ENCODE measurements at places on chromosomes 5 and 9.

- no peak for DNase-seq
These were observed 1.3 kb upstream of the IQGAP2 start for GRCh38 chr5:76401801-76402250.

GRCh38 chr5:32709750-32710549, 1.2 kb upstream of the NPR3 start:
- DNase-seq: peak; percentile 78

- no peak for DNase-seq
These were observed 136.5 kb downstream of the KIF4B start for GRCh38 chr5:155150012-155150411.

- peak; percentile 4 for DNase-seq
These were observed 1461.4 kb upstream of the CDH9 start for GRCh38 chr5:28499766-28500290.

DNA sequence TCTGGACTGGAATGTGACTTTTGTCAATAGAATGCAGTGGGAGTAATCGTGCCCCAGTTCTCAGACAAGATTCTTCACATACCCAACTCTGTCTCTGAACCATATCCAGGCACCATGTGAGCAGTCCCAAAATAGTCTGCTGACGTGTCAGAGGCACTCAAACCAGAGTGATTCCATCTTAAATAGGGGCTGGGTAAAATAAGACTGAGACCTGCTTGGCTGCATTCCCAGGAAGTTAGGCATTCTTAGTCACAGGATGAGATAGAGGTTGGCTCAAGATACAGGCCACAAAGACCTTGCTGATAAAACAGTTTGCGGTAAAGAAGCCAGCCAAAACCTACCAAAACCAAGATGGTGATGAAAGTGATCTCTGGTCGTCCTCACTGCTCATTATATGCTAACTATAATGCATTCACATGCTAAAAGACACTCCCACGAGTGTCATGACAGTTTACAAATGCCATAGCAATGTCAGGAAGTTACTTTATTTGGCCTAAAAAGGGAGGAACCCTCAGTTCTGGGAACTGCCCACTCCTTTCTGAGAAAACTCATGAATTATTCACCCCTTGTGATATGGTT, 16.9 kb upstream of the PLCXD3 start:
- peak; percentile 100 for DNase-seq

DNA sequence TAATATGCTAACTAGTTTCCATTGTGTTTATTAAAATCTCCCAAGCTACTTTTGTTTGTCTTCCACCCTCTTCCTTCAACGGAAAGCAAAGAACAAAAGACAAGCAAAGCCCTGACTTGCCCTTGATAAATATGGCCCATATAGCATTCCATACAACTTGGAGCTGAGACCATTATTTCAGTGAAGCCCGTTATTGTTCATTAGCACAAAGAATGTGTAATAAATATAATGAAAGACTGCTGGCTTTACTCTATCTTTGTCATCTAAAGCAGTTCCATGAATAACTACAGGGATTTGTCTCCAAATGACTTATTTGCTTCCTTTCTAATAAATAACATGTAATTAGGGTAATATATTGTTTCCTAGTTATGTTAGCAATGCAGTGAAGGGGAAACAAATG, 270.7 kb upstream of the TLE4 start:
- DNase-seq: no peak

GRCh38 chr5:59254055-59254687, 639.4 kb downstream of the PDE4D start:
- no peak for DNase-seq

GRCh38 chr5:153629027-153629895, 138.8 kb downstream of the GRIA1 start:
- peak; percentile 98 for DNase-seq

GRCh38 chr9:13809401-13809800, 504.5 kb downstream of the NFIB start:
- no peak for DNase-seq

GRCh38 chr5:30099634-30100033, 1093.9 kb upstream of the CDH6 start:
- DNase-seq: peak; percentile 64

- DNase-seq: no peak
These were observed 764.9 kb downstream of the DNAH5 start for GRCh38 chr5:13179407-13180087.

DNA sequence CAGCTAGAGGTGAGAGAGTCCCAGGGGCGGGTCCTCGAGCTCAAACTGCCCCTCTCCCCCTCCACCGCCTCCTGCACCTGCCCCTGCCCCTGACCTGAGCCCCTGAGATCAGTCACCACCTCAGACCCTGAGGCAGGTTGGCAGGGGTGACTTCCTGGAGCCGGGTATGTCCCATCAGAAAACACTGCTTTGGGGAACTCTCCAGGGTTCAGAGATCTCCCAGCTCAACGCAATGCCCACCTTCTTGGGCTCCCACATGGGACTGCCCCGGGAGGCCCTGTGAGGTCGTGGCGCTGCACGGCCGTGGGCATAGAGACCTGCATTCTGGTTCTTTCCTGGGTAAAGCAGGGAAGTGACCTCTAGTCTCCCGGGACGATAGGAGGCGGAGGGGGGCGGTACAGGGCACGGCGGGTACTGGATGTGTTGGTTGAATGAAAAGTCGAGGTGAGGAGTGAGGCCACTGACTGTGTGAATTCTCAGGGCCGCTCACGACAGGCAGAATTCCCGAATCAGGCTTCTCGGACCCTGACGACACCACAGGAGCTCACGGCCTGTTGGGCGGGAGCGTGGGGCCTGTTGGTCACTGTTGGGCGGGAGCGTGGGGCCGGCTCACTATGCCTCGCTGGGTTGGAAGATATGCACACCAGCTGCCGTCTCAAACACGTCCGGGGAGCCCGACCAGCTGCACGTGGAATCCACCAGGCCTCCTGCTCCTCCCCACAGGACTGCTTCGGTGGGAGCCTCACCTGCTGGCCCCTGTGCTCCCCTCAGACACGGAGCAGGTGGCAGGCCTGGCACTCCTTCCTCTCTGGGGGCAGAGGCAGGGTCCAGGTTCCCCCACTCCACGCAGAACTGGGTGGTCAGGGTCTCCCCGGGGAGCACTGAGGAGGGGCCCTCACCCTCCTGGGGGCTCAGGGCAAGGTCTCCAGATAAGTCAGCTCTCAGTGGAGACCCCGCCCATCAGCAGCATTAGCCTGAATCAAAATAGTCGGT, 178.0 kb upstream of the PPP1R26 start:
- no peak for DNase-seq

DNA sequence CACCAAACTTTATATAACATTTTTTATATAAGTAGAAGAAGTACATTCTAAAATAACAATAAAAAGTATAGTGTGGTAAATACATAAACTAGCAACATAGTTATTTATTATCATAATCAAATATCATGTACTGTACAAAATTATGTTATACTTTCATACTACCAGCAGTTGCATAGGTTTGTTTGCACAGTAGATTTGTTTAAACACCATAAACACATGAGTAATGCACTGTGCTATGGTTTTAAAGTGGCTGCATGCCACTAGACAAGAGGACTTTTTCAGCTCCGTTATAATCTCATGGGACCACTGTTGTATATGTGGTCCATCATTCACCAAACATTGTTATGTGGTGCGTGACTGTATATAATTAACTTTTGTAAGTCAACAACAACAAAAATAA, 137.6 kb downstream of the DRD1 start:
- DNase-seq: no peak

DNA sequence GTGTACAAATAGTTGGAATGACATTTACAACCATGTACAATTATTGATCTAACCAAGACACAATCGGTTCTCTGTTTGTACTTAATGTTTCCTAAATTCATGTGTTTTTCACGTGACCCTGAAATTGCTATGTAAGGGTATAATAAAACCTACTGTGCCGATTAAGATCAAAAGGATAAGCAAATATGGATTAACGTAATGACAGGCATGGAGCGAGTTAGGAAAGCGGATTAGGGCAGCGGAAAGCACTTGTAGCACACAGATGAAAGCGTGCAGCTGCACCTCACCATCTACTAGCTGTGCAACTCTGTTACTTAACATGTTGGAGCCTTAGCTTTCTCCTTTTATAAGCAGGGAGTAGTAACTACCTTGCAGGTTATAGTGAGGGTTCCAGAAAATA, 38.3 kb upstream of the ZFYVE16 start:
- DNase-seq: no peak

DNA sequence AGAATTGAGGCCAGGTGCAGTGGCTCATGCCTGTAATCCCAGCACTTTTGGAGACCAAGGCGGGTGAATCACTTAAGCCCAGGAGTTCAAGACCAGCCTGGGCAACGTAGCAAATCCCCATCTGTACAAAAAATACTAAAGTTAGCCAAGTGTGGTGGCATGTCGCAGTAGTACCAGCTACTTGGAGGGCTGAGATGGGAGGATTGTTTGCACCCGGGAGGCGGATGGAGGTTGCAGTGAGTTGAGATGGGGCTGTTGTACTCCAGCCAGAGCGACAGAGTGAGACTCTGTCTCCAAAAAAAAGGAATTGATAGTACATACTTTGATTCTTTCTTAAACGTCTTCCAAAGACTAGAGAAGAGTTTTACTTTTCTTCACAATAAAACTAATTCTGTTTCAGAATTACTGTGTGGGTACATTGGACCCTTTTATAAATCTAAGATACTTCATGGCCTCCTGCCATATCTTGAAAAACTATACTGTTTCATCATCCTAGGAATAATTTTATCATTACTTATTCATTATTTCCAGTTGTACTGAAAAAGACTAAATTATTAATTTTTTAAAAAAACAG, 132.0 kb upstream of the GRHPR start:
- DNase-seq: no peak

- no peak for DNase-seq
These were observed 506.9 kb downstream of the ZNF608 start for GRCh38 chr5:124239572-124239971.

DNA sequence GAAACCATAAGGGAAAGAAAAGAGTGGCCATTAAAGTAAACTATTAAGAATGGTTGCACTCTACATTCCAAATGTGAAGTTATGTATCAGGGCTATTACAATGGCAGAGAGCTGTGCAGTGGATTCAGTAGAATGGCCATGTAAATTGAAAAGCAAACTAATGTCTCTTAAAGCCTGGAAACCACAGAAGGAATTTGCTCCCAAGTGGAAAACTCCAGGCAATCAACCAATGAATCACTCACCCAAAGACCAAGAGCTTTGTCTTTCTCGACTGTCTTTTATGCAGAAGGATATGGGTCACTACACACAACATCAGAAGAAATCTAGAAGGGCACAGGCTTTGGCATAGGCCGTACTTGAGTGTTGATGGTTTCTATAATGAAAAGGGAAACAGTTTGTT, 114.9 kb downstream of the TLE1 start:
- DNase-seq: no peak

DNA sequence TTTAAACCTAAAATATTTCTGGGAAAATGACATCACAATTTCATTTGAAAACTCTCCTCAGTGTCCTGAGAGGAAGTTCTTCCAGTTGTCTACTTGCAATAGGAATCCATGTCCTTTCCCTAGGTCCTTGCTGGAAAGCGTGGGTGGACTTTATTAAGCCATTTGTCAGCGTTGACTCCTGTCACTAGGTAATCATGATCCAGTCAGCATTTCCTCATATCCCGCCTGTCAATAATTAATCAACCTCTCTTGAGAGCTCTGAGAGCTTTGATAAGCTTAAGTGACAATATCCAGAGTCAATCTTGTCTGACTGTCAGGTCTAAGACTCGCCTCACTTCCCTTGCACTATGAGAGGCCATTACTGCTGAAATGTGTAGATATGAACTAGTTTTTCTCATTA, 107.2 kb upstream of the SLIT3 start:
- no peak for DNase-seq

DNA sequence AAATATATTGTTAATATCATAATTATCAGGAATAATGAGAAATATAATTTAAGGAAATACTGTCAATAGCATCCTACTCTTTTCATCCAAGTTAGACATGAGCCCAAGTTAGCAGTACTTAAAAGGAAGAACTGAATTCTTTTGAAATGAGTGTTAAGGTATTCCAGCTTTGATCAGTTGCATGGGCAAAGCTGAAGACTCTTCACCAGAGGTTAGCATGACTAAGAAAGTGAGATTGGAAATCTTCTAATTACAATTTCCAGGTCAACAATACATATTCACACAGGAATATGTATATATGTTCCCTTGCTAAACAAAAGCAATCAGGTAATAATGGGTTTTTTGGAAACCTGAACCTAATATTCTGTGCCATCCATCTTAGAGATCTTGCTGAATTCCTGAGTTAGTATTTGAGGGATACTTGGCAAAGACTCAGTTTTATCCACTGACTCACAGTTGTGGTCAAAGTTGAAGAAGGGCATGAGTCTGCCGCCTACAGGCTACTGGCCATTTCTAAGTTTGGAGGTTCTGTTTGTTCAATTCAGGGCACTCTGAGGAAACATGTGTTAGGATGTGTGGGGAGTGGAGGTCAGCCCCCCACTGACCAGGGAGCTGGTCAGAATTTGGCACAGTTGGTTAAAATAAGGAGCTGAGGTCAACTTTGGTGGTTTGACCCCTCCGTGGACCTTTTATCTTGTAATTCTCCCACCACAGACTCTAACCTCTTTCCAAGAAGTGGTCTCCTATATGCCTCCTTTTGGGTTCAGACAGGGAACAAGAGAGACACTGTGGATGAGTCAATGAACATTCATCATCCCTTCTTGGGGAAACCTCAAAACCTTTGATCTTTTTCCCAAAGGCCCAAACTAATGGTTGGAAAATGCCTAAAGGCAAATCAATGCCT, 118.3 kb downstream of the PIK3R1 start:
- peak; percentile 83 for DNase-seq

DNA sequence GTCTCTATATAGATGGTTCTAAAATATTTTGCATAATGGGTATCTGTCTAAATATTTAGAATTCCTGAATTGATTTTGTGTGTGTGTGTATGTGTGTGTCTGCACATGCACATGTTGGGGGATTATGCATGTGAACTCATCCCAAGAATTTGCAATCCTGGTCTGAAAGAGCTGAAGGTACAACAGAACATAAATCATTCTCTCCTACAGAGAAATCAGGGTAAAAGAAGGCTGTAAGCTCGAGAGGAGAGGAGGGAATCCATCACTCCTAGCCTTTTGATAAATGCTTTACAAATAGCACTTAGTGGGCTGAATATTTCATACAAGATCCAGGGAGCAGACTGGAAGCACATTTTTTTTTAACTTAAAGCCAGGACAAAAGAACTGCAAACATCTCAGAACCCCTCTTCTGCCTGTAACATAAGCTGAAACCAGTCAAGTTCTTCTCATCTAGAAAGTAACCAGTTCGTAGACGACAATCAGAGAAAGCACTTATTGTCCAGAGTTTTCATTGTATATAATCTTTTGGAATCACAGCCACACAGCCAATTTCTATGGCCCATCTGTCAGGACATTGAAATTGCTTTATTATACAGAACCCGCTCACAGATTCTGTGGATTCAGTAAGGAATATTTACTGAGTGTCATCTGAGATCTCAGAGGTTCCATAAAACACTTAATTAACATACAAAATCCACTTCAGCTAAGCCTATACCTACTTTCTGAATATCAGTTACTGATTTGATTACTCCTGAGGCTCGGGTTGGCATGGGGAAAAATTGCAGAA, 541.4 kb upstream of the ZNF462 start:
- no peak for DNase-seq

All from fibroblast of pulmonary artery (primary cell).